ENCODE measurements at places on chromosomes 2 and 18. TPM values are rescaled to one million over a fixed set of nuclear protein-coding genes. Genes with fewer than 3 reads are reported as not detected.

Gene KCNF1
- 1.0 TPM for polyA plus RNA-seq

- no peak for DNase-seq
Observed at GRCh38 chr2:219772103-219772635, 144.7 kb downstream of the SLC4A3 start.

DNA sequence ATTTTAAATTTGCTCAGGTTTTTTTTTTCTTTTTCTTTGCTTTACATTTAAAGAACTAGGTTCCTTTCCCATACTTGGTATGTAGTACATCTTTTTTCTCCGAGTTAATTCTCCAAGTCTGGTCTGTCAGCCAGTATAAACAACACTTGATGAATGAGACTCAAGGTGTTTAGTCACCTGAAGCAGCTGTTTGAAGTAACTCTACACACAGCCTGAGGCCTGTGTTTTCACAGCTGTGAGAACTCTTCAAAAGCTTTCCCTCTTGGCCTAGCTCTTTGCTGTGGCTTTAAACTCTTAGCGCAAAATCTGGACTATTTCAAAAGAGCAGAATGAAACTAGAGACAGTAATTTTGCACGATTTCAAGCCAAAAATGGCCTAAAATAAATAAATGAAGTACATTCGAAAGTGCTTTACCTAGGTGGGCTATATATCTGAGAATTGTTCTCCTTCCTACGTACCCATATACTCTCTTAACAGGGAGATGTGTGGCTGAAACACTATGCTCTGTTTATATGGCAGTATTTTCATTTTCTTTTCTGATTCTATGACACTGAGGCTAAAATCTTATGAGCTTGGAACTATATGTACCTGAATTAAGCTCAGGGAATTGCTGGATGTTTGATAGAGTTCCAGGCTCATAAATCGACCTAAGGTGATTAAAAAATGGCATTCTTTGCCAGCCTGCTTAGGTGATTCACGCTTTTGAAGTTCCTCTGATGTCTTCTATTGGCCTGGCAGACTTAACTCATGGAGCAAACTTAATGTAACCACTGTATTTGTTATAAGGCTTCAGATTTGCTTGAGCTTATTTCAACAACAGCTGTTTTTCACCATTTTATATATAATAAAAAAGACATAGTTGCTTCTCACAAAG lies 1044.1 kb upstream of the ZEB2 start:
- peak; percentile 24 for DNase-seq

DNA sequence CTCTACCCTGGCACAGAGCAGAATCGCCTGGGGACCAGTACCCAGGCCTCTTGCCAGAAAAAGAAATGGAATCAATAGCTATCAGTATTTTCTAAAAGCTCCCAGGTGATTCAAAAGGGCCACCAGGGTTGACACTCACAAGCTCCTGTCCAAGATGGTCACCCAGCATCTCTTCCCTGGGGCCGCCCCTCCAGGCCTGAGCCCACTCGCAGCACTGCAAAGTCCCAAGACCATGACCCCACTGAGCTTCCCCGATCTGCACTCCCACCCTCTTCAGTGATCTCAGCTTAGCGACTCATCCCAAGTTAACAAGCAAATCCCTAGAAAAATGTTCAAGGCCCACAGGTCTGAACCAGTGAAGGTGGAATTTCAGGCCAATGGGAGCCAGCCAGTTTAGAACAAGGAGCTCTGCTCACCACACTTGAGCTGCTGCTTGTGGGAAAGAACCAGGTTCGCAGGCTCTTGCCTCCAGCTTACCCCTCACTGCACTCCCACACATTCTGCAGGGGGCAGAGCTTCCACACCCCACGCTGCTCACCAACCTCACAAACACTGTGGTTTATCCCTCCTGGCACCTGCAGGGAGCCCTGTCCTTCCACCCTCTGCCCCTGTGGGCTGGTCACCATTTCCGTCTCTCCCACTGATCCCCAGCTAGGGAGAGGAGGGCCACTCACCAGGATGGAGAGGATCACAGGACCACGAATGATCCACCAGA lies 19.8 kb downstream of the TMEM37 start:
- DNase-seq, result no peak

Gene VRK2
- polyA plus RNA-seq, result 15.0 TPM
